ENCODE measurements at places on chromosomes 3 and 15. TPM values are rescaled to one million over a fixed set of nuclear protein-coding genes. Genes with fewer than 3 reads are reported as not detected.

GRCh38 chr3:157794771-157795170 is 291.6 kb upstream of the VEPH1 start:
- DNase-seq: no peak

The SLC12A1 gene
- polyA plus RNA-seq: not detected

DNA sequence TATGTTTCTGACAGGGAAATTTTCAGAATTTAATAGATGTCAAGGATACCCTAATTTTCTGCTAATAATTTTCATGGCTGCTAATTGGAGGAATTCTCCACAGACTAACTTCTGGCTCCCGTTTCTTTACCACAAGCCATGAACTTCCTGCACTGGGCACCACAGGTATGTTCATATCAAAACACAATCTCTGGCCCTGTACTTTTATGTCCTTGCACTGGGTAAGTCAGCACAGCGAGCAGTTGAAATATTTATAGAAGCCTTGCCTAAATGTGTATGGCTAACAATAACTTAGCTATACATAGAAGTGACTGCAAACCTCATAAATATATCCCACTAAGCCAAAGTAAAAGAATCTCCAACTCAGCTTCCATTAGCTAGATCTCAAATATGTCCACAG is 246.9 kb downstream of the ZIC1 start:
- DNase-seq: no peak

- no peak for DNase-seq
Measured at GRCh38 chr15:42679285-42680141, 57.4 kb downstream of the CDAN1 start.

The WDR93 gene
- polyA plus RNA-seq: 0.05 TPM

GRCh38 chr3:99644017-99644416 is 5.6 kb downstream of the COL8A1 start:
- no peak for DNase-seq

The AADACL2 gene
- not detected for polyA plus RNA-seq
